BJ (cell line): ENCODE measurements at places on chromosomes 1 and 21. TPM values are rescaled to one million over a fixed set of nuclear protein-coding genes. Genes with fewer than 3 reads are reported as not detected.

The MAP1LC3C gene
- 0.10 and 0.23 TPM in 2 replicates for polyA plus RNA-seq

The TSNAX gene
- 19.4 and 21.4 TPM in 2 replicates for polyA plus RNA-seq

The HSF2BP gene
- polyA plus RNA-seq = 1.2 TPM in 2 replicates

The MXRA8 gene
- 427 and 702 TPM in 2 replicates for polyA plus RNA-seq

The ADORA1 gene
- 2.1 and 2.4 TPM in 2 replicates for polyA plus RNA-seq

The SPRR2F gene
- not detected in 2 replicates for polyA plus RNA-seq

The OR2AK2 gene
- not detected in 2 replicates for polyA plus RNA-seq

The GNG12 gene
- polyA plus RNA-seq = 99.6 and 190 TPM in 2 replicates

The CLDN14 gene
- not detected in 2 replicates for polyA plus RNA-seq

- DNase-seq = no peak
Measured at GRCh38 chr1:75797273-75797588, 549 bp downstream of the MSH4 start.

- DNase-seq = no peak
Measured at GRCh38 chr21:14762327-14762726, 216.2 kb upstream of the SAMSN1 start.

DNA sequence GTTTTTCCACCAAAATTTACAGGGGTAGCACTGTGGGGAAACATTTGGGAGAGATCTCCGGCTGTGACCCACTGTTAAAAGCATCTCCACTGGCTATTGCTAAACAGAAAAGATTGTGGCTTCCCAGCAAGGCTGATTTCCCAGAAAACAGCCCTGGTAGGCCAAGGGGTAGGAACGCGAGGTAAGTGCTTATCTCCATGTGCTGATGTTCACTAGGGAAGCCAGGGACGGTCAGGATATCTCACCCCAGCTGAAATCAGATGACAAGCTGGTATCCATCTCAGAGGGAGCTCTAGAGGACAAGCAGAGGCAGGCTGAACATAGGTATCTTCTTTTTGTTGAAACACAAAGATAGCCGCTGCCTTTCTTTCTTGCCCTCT, 63.6 kb downstream of the MIS18A start:
- DNase-seq = no peak

GRCh38 chr1:216346526-216346925, 76.7 kb downstream of the USH2A start:
- DNase-seq = no peak

DNA sequence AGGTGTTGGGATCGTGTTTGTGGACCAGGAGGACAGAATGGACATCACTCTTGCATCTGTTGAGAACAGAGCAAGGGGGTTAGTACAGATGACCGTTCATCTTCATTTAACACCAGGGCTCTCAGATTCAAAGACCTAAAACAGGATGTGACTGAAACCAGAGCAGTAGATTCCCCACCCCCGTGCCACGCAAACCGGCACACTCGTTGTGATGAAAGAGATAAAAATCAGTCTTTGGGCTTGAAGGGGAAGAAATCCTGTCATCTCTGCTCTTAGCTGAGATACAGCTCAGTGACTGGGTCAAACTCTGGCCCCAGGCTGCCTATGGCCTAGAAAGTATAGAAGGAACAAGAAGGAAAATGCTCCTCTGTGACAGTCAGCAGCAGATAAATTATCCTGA, 146.2 kb upstream of the KRTAP19-8 start:
- DNase-seq = no peak

DNA sequence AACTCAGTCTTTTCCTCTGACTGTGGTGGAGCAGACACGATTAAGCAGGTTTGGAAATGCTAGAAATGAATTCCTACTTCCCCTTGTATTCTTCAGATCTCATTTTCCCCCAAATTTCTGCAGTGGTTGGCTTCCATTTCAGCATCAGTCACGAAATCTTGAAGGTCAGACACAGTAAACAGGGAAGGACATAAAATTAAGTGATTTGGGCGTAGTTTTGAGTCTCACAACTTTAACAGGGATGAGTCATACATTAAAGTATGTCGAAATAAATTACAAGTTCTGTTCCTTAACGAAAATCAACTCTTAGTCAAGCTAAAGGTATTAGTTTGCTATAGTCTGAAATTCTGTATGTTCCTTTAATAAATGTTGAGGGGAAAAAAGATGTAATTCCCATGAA, 61.1 kb downstream of the HNRNPR start:
- DNase-seq = peak; percentile 89

DNA sequence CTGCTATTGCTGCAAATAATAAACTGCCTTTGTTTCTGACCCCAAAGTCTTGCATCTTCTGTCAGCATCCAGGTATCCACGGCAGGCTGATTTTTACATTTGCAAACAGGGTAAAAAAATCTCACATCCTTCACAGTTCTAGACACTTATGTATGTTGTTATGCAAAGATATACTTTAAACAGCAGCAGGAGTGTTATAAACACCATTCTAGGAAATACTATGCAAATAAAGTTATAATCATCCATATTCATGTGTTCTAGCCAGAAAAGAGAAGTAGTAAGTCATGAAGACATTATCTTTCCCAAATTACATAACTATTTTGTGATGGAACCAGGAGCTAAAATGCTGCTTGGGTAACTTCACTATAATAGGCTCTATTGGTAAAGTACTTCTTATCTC, 534.2 kb downstream of the LTN1 start:
- no peak for DNase-seq

DNA sequence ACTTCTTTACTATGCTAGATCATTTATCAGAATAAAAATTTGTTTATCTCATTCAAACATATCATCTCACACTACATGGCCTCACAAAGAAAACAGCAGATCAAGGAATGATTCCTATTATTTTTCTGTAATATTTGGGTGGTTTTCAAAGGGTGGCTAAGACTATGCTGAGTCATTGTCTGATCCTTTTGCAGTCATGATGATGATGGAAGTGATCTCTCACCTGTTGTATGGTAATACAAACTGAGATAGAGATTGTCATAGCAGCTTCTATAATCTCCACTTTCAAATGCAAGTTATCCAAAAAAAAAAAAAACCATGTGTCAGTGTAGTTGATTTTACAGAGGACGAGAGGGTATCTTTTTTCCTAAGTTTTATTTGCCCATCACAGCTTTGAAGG, 37.2 kb upstream of the GBP5 start:
- DNase-seq = no peak

DNA sequence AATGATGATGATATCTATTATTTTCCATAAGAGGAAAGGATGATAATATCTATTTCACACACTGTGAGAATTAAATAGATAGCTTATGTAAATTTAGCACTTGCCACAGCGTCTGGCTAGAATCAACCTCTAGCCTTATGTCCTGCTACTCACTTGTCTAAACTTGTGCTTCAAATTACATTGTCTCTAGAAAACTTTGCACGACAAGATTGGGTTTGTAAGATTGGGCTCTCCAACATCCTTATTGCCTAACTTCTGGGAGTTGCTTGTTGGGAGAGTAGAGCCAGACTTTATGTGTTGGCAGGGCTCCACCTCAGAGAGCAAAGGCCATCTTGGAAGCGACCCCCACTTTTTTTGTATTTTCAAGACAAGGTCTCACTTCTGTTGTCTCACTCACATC, 50.0 kb upstream of the POGK start:
- DNase-seq = no peak

- DNase-seq = no peak
Measured at GRCh38 chr1:17857996-17858395, 102.9 kb downstream of the ACTL8 start.

- no peak for DNase-seq
Measured at GRCh38 chr1:224302947-224303346, 27.0 kb downstream of the NVL start.

- no peak for DNase-seq
Measured at GRCh38 chr21:42063571-42064521, 7.3 kb upstream of the UMODL1 start.

GRCh38 chr1:162389021-162389818, 7.7 kb downstream of the C1orf226 start:
- peak; percentile 55 for DNase-seq

DNA sequence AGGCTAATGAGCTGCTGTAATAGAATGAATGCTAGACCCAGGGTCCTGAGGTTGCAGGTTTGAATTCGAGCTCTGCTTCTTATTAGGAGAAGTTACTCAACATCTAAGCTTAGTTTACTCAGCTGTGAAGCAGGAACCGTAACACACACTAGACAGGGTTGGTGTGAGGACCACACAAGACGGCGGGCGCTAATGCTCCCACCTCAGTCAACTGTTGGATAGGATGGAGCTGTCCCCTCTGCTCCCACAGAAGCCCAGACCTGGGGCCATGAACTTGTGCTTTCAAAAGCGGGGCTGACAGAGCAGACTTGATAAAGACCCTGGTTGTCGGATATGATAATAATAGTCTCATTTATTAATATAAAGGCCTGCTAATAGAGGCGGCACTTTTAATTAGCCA, 98.4 kb upstream of the CD34 start:
- no peak for DNase-seq
